ENCODE measurements at places on chromosomes 4 and X.

DNA sequence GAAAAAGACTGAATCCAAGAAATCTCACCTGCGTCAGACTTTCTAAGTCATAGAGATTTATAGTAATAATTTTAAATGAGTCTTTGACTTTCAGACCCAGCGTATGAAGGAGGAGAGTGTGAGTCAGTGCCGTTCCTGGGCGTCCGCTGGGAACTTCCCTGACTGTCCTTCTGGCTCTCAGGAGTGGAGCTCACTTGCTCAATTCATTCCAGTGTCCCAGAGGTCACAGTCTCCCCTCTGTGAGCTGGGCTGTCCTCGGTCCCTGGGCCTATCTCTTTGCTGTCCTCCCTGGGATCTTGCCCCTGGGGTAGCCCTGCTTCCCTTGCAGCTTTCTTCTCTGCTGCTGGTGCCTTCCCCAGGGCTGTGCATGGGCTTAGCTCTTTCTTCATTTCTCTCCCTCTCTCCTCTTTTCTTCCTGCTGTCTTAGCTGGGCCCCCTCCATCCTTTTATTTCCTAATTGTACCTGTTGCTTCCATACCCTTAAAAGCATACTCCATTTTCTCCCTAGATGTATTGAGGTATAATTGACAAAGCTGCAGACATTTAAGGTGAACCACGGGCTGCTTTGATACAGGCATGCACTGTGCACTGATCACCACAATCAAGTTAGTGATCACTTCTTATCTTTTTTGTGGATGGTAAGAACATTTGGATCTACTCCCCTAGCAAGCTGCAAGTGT, 11.6 kb downstream of the SORBS2 start:
- H3K4me1 ChIP-seq: no peaks in the 10 kb centered on the region
- H3K4me3 ChIP-seq: no peak overlapping the region
- no peak for DNase-seq
- no peaks in the 10 kb centered on the region for H3K36me3 ChIP-seq

GRCh38 chrX:48676893-48677270, 6.7 kb upstream of the WAS start:
- peak overlapping the region; percentile 78 for H3K4me3 ChIP-seq
- no peak for DNase-seq
- H3K4me1 ChIP-seq: no peaks in the 10 kb centered on the region
- H3K27ac ChIP-seq: peak overlapping the region; percentile 49
- no peaks in the 10 kb centered on the region for H3K36me3 ChIP-seq

- H3K27me3 ChIP-seq: no peaks in the 10 kb centered on the region
- H3K36me3 ChIP-seq: no peaks in the 10 kb centered on the region
- no peaks in the 10 kb centered on the region for H3K4me1 ChIP-seq
- no peak overlapping the region for H3K27ac ChIP-seq
- no peak overlapping the region for H3K4me3 ChIP-seq
- DNase-seq: no peak
These were observed 7.3 kb downstream of the EMCN start for GRCh38 chr4:100510551-100510950.

DNA sequence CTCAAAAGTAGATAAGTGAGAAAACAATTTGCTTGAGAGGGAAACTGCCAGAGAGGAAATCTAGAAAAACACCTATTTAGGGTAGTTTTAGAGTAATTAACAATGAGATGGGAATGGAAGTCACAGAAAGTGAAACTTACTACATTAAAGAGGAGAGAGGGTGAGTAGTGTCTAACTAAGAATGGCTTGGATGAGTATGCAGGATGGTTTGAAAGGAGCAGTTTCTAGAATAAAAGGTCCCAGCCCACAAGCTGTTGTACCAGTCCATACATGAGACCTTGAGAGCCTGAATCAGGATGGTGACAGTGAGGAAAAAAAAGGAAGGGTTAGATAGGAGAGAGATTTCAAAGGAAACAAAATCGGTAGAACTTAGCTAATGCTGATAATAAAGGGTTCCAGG, 1.3 kb downstream of the GAR1 start:
- H3K27ac ChIP-seq: no peak overlapping the region
- H3K36me3 ChIP-seq: peaks cover 17% of the 10 kb centered on the region
- peaks cover 9% of the 10 kb centered on the region for H3K4me1 ChIP-seq

Data from T-cell (primary cell).